ENCODE measurements at places on chromosomes 4 and X.

GRCh38 chrX:65633826-65634225 lies 33.6 kb upstream of the MSN start:
- DNase-seq: no peak

- no peak for DNase-seq
Observed at GRCh38 chrX:42714981-42715700, 62.8 kb downstream of the PPP1R2C start.

GRCh38 chr4:26322346-26322745 lies 1.5 kb downstream of the RBPJ start:
- no peak for DNase-seq

- DNase-seq: no peak
Observed at GRCh38 chrX:42797651-42798269, 19.8 kb upstream of the PPP1R2C start.

- no peak for DNase-seq
Observed at GRCh38 chr4:180057891-180058671, 2185.1 kb upstream of the TENM3 start.

DNA sequence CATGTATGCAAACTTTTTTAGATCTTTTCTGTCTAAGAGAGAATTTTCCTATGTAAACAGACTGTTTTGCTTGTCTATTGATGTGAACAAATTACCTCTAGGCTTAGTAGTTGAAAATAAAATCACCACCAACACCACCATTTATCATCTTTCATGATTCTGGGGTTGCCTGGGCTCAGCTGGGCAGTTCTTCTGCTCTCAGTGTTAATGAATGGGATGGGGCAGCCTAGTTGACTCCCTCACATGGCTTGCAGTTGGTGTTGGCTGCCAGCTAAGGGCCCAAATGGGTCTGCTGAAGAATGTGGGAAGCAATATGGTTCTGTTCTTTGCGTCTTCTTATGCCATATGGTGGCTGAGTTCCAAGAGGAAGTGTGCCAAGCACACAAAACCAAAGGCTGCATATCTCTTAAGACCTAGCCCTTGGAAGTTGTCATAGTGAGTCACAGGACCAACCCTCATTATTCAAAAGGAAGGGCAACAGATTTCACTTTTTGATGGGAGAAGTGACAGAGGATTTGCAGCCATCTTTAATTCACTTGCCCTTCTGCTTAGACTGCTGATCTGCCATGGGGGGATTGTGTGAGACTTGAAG lies 17.9 kb downstream of the REELD1 start:
- no peak for DNase-seq
